Stimulated activated CD4-positive, alpha-beta T cell treated with anti-CD3 and anti-CD28 coated beads, Interleukin-1b, Interleukin-23, amount 100 ng/mL, for 48 hours (primary cell): ENCODE measurements at places on chromosomes 7 and 10.
A peak's percentile ranks its signal among the peaks of the same experiment; 100 is the strongest.

DNA sequence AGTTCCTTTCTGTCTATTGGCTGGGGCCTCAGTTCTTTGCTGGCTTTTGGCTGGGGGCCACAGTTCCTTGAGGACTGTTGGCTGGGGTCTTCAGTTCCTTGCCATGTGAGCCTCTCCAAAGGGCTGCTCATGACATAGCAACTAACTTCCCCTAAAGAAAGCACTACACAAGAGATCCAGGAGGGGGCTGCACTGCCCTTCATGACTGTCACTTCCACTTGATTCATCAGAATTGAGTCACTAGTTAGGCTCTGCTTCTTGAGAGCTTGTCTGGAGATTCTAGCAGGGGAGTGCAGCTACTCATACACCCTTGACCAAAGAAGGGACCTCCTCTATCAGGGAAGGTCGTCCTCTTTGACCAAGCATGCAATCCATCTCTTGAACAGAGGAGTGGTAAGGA lies 38.0 kb upstream of the MKX start:
- peak; percentile 35 for DNase-seq

- DNase-seq: peak; percentile 87
Observed at GRCh38 chr10:11178606-11179515, 161.2 kb downstream of the CELF2 start.

- DNase-seq: no peak
Observed at GRCh38 chr7:98855610-98856422, 14.0 kb downstream of the TMEM130 start.

DNA sequence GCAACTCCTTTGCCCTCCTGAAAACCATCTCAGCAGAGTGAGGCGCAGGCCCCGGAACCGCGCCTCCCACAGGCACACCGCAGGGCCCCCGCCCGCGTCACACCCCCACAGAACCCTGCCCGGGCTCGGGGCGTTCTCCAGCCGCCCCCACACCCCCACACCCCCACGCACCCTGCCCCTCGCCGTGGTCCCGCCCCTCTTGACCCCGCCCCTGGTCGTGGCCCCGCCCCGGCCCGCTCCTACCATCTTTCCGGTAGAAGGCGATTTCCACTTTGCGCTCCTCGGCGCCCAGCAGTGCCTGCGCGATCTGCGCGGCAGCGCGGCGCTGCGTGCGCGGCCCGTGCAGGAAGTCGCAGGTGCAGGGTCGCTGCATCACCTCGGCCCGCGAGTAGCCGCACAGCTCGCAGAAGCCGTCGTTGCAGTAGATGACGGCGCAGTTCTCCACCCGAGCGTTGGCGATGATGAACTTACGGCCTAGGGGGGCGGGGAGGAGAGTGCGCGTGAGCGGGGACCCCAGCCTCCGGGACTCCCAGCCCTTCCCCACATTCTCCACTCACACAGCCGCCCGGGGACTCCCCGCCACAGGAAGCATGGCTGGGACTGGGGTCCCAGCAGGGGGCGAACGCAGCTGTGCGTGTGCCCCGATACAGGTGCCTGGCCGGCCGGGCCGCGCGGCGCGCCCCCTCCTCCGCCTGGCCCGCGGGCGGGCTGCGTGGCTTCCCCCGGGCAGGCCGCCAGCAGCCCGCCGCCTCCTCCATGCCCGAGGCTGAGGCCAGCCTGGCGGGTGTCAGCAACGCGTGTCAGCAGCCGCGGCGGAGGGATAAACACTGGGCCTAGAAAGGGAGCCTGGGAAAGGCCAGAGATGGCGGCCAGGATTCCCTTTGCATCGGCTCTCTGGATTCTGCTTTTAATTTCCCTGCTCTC lies 3.4 kb downstream of the KCNH2 start:
- peak; percentile 71 for DNase-seq

GRCh38 chr7:22444181-22444971 lies 55.6 kb downstream of the STEAP1B start:
- DNase-seq: no peak

DNA sequence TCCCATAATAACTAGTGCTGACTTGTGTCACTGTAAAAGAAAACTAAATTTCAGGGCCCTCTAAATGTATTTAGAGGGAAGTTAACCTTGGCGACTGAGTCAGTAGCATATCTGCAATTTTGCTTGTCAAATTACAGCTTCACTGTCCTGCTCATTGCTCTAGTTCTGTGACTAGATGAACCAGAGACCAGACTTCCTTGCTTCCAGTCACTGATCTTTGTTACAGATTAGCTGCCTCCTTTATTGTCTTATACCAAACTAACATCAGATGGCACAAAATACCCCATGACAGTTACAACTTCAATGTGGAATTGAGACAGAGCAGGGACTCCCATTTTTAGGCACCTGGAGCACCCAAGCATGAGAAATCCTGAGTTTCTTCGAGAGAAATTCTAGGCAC lies 79.9 kb upstream of the POM121L12 start:
- no peak for DNase-seq

DNA sequence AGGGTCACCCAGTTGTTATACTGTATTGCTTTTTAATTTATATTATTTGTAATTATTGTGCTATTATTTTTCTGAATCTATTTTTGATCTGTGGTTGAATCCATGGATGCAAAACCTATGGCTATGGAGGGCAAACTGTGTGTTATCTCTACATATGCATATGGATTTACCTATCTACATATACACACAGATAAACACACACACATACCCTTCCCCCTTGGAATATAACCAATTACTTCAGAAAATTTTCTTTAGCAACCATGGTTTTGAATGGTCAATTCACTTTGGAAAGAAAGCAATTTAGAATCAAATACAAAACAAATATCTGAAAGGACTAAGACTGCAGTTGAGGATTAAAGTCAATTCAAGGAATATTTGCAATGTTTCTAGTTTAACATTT lies 39.1 kb downstream of the MTPN start:
- no peak for DNase-seq

GRCh38 chr7:54904130-54904529 lies 114.7 kb upstream of the EGFR start:
- DNase-seq: no peak

DNA sequence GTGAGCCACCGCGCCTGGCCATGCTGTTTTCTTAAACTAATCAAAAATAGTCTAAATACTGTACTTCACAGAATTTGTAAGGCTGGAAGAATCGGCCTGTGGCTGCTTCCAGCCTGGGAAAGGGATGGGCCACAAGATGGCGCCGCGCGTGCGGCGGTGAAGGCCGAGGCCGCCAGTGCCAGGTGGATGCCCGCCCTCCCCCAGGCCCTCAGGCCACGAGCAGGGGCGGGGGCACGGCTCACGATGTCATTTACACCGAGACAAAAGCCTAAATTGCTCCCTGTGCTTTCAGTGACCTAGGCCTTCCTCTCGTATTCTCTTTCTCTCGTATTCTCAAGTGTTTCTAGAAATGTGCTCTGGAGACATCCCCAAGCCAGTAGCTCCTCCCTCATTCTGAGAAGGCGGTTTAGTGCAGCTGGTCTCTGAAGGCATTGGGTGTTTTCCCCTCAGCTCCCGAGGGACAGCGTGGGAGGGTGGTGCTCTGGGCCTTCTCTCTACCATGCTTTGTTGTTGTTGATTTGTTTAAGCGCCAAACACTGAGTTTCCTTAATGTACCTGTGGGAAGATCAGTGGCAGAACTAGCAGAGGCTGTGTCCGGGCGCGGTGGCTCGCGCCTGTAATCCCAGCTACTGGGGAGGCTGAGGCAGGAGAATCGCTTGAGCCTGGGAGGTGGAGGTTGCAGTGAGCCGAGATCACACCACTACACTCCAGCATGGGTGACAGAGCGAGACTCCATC lies 68.4 kb downstream of the CDC123 start:
- DNase-seq: peak; percentile 71

- no peak for DNase-seq
Observed at GRCh38 chr10:32489901-32490300, 44.0 kb downstream of the CCDC7 start.

DNA sequence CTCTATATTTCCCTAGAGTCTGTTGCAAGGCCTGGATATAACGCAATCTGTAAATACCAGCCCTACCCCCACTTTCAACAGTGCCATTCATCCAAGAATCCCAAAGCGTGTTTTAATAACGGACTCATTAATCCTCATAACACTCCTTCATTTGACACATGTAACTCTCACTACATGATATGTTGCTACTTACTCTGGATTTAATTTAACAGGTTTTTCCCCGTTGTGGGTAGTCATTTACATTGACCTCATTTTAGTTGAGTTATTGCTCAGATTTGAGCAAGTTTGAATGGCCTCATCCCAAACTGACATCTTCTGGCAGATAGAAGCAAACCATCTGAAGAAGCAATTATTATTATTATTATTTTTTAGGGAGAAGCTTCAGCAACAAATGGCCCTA lies 125.4 kb upstream of the NPVF start:
- DNase-seq: no peak

DNA sequence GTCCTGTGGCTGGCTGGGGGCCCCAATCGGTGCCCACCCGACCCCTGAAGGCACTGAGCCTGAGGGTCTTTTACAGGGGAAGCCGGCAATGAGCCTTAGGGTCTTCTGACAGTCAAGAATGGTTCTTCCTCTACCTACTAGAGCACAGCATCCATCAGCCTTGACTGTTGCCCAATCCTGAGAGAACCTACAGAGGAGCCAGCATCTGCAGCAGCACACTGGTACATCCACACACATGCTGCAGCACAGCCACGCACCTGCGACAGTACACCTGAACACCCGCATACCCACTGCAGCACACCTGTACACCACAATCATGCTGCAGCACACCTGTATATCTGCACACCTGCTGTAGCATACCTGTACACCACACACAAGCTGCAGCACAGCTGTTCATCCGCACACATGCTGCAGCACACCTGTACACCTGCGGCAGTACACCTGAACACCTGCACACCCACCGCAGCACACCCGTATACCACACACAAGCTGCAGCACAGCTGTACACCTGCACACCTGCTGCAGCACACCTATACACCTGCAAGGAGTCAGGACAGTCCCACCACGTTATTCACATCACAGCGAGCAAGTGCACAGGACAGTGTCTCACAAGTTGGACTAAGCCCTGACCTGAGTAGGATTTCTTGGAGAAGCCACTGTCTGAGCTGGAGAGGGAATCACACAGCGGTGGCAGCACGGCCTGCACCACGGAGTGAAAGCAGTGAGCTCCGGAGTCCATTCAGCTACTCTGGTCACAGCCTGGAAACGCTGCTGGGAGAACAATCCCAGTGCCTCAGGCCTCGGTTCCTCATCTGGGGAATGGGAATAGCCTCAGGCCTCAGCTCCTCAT lies 56.4 kb downstream of the VIPR2 start:
- no peak for DNase-seq

- no peak for DNase-seq
Observed at GRCh38 chr7:77540402-77540822, 3.3 kb downstream of the PTPN12 start.

DNA sequence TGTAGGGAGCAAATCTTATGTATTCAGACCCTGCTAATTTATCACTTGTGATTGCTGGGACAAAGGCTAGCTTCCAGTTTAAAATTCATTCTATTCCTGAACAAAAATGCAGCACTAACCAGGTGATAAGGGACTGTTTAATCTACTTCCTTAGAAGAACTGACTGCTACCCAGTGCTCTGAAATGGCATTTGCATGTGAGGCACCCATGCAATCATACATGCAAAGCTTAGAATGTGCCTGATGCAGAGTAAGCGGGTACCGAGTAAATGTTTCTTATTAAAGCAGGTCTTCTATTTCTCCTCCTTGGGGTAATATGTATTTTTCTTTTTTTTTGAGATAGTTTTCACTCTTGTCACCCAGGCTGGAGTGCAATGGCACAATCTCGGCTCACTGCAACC lies 54.5 kb downstream of the NEURL1 start:
- DNase-seq: no peak

- no peak for DNase-seq
Observed at GRCh38 chr10:75057680-75058079, 53.8 kb upstream of the SAMD8 start.

DNA sequence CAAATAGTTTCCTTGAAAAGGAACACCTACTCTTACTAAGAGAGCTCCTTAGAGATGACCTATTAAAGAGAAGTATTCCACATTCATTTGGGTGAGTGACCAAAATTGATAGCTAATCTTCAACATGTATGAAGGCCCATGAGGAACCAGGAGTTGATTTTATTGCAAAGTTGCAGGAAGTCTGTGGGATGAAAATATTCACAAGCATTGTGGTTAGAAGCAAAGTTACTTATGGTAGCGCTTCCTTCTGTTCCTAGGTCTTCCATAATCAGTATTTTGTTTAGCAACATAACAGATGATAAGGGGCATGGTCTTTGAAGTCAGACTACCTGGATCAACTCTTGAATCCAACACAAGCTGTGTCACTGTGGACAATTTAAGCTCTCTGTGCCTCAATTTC lies 164.5 kb downstream of the DGKB start:
- DNase-seq: no peak

GRCh38 chr10:110487411-110488331 lies 10.0 kb upstream of the DUSP5 start:
- DNase-seq: no peak

DNA sequence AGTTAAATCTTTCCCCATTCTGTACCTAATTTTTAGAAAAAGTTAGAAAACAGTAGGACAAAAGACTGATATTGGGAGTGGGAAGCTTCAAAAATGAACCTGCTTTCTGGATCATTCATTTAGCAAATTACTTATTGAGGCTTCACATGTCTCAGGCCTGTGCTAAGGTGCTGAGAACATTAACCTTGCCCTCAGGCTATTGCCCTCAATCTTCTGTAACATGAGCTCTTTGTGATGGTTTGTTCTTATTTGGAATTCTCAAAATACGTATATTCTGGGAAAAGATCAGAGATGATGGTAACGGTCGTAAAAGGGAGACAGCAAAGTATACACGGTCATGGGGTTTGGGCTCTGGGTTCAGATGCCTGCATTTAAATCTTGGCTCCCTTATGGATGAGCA lies 39.5 kb upstream of the PRKG1 start:
- DNase-seq: no peak

- DNase-seq: no peak
Observed at GRCh38 chr10:77849039-77849664, 77.4 kb downstream of the DLG5 start.

DNA sequence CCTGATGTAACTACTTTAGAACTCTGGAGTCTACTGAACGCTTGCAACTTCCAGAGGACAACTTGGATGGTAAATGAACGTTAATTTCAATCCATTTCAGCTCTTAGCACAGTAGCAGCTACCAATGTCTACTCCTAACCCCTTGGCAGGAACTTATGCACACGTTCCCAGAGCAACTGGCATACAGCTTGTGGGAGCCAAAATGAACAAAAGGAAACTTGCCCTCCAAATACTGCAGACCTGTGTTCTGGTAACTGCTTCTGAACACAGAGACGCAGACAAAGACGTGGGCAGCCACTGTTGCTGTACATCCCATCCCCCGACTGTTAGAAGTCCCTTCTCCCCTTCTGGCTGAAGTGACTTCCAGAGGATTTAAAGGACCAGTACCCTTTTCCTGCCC lies 61.3 kb downstream of the XPNPEP1 start:
- no peak for DNase-seq

- no peak for DNase-seq
Observed at GRCh38 chr10:112141292-112141691, 42.3 kb downstream of the GPAM start.

DNA sequence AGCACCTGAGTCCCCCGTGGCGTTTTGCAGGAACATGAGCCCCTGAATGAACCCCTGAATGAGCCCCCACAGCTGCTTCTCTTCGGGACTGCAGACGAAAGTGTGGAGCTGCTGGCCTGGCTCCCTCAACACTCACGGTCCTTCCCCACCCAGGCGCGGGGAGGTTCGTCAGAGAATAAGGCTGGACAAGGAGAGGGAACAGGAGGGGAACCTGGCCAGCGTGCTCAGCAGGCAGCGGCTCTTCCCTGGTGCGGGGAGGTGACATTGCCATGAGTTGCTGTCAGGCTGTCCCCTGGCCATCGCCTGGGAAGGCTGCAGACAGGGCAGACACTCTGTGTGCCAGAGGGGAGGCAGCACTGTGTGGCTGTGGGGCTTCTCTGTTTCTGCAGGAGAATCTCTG lies 80.9 kb upstream of the SHH start:
- DNase-seq: no peak
